Right forelimb (tissue), 1 donor: ENCODE measurements at places on chromosomes 4 and X.

- DNase-seq = no peak
Observed at GRCh38 chrX:87338510-87338909, 179.1 kb upstream of the KLHL4 start.

DNA sequence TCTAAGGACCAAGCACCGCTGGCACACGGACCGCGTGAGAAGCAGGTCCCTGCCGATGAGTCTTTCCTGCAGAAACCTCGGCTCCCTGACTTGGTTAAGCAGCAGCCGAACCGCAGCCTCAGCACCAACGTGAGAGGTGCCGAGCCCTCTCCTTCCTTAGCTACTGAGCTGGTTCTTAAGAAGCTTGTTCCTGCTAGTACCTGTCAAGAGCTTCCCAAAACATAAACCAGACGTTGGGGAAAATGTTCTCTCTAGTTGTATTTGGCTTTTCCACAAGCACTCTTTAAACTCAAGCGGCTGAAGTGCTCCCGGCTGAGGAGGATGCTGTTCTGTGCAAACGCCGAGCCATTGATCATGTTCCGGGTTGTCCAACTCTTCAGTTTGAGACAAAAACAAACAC is 29.3 kb upstream of the TLR3 start:
- no peak for DNase-seq

DNA sequence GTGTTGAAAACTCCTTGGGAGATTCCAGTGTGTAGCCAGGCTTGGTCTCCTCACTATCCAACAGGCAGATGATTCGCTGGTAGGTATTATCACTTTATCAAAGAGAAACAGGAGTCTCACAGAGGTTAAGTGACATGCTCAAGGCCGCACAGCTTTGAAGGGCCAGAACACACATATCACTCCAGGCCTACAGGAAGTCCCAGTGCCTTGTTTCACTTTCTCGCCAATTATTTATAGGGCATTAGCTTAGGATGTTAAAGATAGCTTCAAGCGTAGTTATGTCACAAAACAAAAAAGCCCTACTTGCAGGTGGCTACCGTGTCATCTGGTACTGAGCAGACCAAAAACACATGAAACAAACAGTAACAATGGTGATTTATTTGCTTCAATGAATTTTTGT is 13.2 kb downstream of the ATP8A1 start:
- DNase-seq = no peak

DNA sequence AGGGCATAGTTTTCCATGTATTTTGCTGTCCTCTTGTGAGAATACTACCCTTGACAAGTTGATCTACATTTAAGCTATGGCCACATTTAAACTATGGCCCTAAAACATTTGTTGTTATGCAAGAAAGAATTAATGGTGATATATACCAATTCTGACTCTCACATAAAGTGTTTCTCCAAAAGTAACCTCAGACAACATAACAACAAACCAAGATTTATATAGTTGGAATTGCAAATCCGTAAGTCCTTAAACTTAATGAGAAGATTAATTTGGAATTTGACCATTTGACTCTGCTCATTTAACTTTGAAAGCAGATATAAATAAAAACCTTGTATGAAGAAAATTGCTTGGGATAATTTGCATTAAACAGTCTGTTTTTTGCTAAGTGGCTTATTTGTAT is 38.9 kb downstream of the RUFY3 start:
- DNase-seq = no peak

- no peak for DNase-seq
Observed at GRCh38 chr4:80099671-80100070, 26.6 kb upstream of the ANTXR2 start.

DNA sequence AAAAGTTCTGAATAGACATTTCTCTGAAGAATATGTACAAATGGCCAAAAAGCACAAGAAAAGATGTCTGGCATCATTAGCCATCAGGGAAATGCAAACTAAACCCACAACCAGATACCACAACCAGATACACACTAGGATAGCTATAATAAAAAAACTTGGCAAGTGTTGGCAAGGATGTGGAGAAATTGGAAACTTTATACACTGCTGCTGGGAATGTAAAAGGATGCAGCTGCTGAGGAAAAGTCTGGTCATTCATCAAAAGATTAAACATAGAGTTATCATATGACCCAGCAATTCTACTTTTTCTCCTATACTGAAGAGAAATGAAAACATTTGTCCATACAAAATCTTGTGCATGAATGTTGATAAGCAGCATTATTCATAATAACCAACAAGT is 92.3 kb downstream of the UCHL1 start:
- no peak for DNase-seq

DNA sequence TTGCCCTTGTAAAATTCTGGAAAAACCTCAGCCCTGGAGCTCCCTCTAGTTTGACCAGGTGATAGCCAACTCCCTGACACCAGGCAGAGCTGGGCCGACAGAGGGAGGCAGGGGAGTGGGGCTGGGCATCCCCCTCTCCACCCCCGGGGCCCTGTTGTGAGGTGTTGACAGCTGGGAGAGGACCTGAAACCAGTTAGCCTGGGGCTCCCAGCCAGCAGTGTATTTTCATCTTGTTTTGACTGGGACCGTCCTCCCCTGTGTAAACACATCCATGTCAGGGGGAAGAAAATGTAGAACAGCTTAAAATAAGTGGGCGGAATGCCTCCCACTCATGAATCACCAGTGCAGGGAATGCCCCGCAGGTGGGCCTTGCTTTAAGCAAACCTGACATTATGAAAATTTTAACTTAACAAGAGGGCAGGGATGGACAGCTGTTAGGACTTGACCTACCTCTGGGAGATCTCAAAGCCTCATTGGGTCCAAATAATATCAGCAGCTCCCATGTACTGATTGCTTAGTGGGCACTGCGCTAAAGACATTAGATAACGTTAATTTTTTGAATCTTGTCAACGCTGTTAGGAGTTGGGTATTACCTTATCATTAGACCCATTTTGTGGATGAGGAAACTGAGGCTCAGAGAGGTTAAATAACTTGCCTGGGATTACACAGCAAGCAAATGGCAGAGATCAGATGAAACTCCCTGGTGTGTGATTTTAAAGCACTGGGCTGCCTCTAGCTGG is 45.9 kb downstream of the TSC22D3 start:
- DNase-seq = no peak

DNA sequence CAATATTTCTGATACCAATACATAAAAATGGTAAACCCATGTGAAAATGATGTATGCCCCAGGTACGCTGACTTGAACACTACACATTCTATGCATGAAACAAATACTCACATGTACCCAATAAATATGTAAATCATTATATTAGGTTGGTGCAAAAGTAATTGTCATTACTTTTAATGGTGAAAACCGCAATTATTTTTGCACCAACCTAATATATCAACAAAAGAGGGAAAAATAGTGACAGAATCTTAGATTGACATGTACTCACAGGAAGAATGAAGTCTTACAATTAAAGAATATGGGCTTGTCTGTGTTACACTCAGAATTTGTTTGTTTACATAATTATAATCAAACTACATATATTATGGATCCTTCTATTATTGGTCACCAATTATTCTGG is 82.3 kb downstream of the GLRA3 start:
- DNase-seq = no peak

GRCh38 chr4:72377491-72378194 is 191.4 kb downstream of the ADAMTS3 start:
- DNase-seq = no peak

- DNase-seq = no peak
Observed at GRCh38 chr4:186886759-186887158, 163.1 kb upstream of the FAT1 start.

- no peak for DNase-seq
Observed at GRCh38 chrX:53013291-53013690, 35.3 kb upstream of the GPR173 start.
